Hippocampal formation (tissue), 2 donors: ENCODE measurements at places on chromosomes 6 and 20.

DNA sequence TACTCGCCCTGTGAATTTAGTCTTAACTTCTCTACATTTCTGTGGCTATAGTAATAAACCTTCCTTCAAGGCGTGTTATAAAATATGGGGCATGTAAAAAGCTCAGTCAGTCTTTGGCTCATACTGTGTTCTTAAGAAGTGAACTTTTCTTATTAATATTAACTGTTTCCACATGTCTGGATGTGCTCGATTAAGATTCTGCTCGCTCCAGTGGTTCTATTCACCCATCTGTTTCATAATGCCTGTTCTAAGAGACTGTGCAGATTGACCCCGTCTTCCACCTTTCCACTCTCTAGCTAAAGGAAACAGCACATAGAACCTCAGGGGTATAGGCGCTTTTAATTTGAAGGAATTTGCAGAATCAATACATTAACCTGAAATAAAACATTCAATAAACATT is 99.9 kb downstream of the L3MBTL3 start:
- DNase-seq = no peak

DNA sequence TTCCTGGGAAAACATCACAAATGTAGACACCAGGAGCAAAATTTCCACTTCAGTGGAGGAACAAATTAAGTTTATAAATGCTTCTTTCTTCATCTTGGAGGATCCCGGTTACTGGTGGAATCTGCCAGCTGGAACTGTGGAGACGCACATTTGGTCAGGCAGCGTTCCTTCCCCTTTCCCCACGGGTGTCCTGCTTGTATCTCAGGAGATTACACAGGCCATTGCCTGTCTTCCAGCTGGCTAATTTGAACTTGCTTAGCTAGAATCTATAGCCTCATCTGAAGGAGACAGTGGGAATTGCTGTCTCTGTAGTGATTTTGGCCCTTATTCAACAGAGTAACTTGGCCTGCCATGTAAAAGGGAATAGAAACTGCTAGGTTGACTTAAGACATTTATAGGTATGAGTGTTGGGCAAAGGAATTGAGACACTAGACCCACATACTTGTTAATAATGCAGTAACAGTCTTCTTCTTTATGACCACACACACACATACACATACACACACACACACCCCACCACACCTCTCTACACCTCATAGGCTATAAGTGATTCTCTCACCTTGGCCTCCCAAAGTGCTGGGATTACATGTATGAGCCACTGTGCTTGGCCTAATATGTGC is 34.4 kb downstream of the TSBP1 start:
- DNase-seq = no peak

GRCh38 chr6:125067552-125067951 is 86.0 kb upstream of the TPD52L1 start:
- no peak for DNase-seq

DNA sequence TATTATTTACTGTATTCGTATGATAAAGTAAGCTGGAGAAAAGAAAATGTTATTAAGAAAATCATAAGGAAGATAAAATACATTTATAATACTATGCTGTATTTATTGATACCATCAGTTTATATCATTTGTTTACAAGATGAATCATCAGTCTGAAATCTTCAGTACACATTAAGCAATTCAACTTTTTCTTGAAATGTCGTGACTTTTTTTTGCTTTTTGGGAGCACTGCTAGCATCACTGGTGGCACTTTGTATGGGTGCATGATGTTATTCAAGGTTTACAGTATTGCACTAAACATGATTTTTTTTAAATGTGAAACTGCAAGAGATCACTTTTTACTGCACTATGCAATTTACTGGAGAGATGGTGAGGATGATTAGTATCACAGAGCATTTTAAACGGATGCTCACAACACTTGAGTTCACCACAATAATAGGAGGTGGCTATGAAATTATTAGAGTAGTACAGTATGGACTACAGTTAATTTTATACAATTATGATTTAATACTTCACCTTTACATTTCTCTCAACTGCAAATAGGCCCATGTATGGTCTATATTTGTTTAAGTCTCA is 85.9 kb downstream of the SNAP25 start:
- no peak for DNase-seq

- DNase-seq = no peak
These were observed 407.1 kb upstream of the RUNX2 start for GRCh38 chr6:44920952-44921491.

DNA sequence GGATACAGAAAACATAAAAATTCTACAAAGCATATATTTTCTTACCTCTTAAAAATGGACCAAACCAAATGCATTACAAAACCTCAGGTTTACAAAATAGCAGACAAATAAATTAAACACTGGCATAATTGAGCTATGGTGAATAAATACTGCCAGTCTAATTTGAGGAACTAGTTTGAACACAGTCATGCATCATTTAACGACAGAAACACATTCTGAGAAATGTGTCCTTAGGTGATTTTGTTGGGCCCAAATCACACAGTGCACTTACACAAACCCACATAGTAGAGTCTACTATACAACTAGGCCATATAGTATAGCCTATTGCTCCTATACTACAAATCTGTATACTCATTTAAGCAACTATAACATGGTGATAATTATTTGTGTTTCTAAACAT is 215.6 kb downstream of the FOXC1 start:
- no peak for DNase-seq

DNA sequence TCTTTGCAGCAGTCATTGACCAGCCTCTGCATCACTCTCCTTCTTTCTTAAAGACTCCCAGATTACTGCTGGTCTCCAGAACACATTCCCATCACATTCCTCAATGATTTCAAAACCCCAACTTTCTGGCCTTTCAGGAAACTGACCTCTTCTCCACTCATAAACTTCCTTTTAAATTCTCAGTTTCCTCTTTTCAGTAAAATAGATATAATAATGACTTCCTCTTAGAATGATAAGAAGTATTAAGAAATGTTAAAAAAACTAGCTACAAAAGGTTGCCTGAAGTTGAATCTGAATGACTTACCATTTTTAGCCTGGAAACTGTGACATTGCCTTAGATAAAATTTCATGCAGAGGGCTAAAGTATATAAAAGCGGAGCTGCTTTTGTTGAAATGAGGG is 239.3 kb downstream of the OGFRL1 start:
- no peak for DNase-seq

DNA sequence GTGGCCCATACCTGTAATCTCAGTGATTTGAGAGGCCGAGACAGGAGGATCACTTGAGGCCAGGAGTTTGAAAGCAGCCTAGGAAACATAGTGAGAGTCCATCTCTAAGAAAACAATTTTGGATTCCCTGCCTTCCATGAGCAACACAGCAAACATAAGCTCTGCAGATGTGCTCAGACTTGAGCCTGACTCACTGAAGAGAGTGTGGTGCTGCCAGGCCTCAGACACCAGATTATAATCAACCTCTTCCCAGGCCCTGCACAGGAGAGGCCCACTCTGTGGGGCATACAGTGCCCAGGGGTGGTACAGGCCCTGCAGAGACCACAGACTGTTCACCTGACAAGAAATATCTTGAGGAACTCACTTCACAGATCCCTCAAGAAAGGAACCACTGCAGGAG is 19.9 kb downstream of the HLA-DPB1 start:
- DNase-seq = no peak

DNA sequence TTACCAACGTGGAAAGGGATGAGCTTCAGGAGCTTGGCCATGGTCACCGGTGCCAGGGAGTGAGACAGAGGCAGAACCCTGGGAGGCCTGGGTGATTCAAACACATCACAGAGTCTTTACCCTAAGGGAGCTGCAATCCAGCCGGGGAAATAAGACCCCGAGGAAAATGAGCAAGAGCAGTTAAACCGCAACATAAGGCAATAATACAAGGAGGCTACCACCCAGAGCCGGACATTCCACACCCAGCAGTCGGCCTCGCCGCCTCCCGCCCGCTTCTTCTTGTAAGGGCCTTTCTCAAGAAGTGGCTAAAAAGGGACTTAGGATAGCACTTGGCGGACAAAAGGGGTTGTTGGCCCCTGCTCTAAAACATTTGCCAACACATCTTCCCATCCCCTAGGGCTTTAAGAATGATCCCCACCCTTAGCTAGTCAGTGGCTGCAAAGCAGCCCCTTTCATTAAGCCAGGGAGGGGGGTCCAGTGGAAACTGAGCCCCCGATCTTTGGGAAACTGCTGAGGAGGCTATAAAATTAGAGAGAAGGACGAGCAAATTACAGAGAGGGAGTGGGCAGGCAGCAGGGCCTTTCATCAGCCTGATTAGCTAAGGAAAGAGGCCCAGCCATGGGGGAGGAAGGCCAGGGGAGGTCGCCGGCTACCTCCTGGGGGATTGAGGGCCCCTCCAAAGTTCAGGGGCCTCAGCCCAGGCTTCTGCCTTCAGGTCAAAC is 34.3 kb downstream of the SNX5 start:
- no peak for DNase-seq

DNA sequence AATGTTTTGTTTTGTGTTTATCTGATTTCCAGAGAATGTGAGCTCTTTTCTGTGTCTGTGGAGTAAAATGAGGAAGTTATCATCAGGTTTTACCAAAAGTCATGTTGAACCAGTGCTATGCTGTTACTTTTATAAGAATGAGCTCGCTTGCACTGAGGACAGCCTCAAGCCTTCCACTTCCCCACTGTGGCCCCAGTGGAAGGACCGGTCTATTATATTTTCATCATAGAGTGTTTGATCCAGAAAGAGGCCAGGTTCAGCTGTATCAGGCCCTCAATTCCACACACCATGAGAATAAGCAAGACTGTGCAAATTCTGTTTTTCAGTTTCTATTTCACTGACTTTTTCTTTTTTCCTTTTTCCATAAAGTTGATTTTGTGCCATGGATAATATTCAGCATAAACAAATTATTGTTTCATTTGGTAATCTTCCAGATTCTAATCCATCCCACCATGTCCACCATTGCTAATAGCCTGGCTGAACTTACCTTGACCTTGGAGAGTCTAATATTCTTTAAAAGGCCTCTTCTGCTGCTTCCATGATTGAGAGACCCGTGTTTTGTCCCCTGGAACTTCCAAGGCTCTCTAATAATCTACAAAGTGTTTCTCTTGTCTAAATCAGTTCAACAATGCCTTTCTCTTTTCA is 286.2 kb downstream of the THBS2 start:
- no peak for DNase-seq

DNA sequence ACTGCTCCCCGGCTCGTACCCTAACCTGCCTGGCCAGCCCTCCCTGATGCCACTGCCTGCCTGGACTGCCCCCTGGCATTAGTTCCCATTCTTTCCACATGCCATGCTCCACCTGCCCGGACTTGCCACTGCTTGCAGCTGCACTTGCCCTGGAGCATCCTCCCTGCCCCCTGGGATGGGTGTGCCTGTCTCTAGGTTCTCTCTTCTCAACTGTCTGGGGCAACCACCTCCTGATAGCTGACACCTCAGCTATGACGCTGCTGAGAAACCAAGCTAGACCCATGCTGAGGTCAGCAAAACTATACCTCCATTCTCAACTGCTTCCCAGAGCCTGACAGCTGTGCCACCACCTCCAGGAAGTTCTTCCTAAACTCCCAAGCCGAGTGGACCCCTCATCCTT is 72.1 kb downstream of the PERP start:
- no peak for DNase-seq

GRCh38 chr20:16327606-16328005 is 245.6 kb downstream of the KIF16B start:
- no peak for DNase-seq
